ENCODE measurements at places on chromosomes 2 and 18. TPM values are rescaled to one million over a fixed set of nuclear protein-coding genes. Genes with fewer than 3 reads are reported as not detected.

GRCh38 chr2:44295633-44296359 lies 20.5 kb downstream of the SLC3A1 start:
- no peak for DNase-seq
- peaks cover 25% of the 10 kb centered on the region for H3K4me1 ChIP-seq
- H3K4me3 ChIP-seq, result no peak overlapping the region
- H3K36me3 ChIP-seq, result peaks cover 10% of the 10 kb centered on the region
- H3K27me3 ChIP-seq, result no peaks in the 10 kb centered on the region

- H3K4me3 ChIP-seq, result no peak overlapping the region
- no peak for DNase-seq
- H3K27me3 ChIP-seq, result no peaks in the 10 kb centered on the region
- no peak overlapping the region for H3K27ac ChIP-seq
Measured at GRCh38 chr2:146806364-146807005, 1038.3 kb upstream of the ACVR2A start.

GRCh38 chr2:60569680-60570111 lies 16.2 kb upstream of the BCL11A start:
- H3K27ac ChIP-seq, result no peak overlapping the region
- H3K4me1 ChIP-seq, result no peaks in the 10 kb centered on the region
- H3K36me3 ChIP-seq, result no peaks in the 10 kb centered on the region
- H3K4me3 ChIP-seq, result no peak overlapping the region
- peaks cover 35% of the 10 kb centered on the region for H3K27me3 ChIP-seq

DNA sequence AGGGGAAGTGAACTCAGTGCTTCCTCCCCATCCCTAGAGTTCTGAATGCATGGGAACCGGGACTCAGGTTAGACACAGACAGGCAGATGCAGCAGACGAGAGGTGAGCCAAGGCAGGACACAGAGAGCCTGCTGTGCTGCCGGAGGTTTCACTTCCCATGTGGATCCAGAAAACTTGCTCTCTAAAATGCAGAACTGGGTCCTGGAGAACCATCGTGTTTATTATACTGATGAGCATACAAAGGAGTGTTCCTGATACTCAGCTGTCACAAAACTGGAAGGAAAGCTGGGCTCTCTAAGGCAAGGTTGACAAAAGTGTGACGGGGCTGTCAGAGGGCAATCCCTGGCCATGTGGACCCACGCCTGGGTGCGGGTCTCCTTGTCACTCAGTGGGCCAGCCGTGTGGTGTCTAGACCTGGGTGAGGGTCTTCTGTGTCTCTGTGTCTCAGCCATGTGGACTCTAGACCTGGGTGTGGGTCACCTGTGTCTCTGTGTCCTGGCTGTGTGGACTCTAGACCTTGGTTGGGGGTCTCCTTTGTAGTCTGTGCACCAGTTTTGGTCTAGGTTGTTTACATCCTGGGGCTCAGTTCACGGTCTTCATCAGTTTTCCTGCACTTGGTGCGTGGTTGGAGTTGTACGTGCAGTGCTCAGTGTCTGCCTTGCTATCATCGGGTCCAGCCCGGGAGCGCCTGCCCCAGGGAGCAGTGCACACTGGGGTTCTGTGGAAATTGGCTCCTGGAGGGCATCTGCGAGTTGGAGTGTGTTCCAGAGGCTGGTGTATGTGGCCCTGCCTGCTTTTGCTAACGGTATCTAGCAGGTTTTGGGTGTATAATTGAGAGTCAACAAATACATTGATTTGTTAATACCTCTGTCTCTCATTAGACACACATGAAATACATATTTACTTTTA lies 141.1 kb downstream of the ATP9B start:
- H3K36me3 ChIP-seq, result no peaks in the 10 kb centered on the region
- H3K4me1 ChIP-seq, result no peaks in the 10 kb centered on the region
- H3K27ac ChIP-seq, result no peak overlapping the region
- no peaks in the 10 kb centered on the region for H3K27me3 ChIP-seq

DNA sequence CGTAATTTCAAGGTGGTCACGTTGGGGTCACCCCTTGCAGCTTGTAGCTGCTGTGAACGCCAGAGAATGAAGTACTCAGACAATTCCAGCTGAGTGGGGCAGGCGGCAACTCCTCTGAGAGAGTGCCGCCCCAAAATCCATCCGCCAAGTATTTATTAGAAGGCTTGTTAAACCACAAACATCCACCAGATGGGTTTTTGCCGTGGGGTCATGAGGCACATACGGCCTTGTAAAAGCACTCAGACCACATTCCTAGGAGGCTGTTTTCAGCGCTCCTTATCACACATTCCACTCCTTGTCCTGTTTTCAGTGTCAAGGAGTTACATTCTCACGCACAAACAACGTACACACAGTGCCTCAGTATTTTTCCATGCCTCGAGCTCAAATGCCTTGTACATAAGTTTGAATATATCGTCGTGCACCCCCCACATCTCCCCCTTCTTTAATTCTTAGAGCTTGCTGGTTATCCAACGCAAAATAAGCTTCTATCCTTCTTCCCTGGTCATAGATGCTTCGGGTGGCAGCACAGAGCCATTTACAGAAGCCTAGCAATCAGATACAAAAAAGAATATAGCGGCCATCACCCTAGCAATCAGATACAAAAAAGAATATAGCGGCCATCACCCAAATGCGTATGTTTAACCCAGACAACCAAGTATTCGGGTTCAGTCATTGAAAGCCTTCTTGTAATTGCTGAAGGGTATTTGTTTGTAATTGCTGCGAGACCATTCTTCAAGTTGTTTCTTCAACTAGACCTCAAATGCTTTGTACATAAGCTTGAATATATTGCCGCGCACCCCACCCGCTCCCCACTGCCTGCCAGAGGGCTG lies 7.3 kb downstream of the ALPP start:
- H3K36me3 ChIP-seq, result no peaks in the 10 kb centered on the region
- peaks cover 20% of the 10 kb centered on the region for H3K4me1 ChIP-seq
- H3K4me3 ChIP-seq, result peak overlapping the region; percentile 61
- peaks cover 50% of the 10 kb centered on the region for H3K27me3 ChIP-seq
- peak; percentile 64 for DNase-seq

DNA sequence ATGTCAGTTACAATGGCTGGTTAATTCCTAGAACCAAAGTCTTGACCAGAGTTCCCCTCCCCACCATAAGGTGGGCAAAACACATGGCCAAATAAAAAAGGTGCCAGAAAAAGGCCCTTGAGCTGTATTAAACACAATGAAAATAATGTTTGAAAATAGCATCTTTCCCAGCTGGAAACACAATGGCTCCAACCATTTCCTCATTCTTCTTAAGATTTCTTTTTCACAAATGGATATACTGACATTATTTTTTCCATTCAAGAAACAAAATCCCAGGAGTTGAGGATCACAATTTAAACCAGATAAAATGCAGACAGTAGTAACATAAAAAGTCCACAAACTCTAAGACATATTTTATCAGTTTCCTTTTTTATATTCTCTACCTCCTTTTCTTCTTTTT lies 143.8 kb downstream of the EXOC6B start:
- H3K4me3 ChIP-seq, result no peak overlapping the region
- DNase-seq, result no peak
- H3K36me3 ChIP-seq, result no peaks in the 10 kb centered on the region

DNA sequence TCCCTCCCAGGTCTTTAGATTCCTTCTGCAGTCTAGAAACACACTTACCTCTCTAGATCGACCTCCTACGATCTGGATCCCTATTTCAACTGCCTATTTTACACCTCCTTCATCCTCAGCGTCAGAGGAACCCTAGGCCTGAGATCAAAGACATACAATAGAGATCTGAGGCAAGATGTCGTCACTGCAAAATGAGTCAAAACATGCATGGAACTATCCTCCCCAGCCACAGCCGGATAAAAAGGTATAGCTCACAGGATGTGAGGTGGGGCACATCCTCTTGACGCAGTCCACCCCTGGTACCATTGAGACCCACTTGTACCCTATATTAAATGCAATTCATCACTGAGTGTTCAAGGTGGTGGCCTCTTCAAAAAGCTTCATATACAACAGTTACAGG lies 63.7 kb upstream of the DNAJC10 start:
- H3K36me3 ChIP-seq, result no peaks in the 10 kb centered on the region
- DNase-seq, result no peak
- H3K27ac ChIP-seq, result no peak overlapping the region
- H3K27me3 ChIP-seq, result no peaks in the 10 kb centered on the region
- H3K4me3 ChIP-seq, result no peak overlapping the region
- H3K4me1 ChIP-seq, result no peaks in the 10 kb centered on the region

The EFR3B gene
- total RNA-seq, result 0.10 TPM

The IL1RL1 gene
- not detected for total RNA-seq

The ZNF396 gene
- total RNA-seq, result 2.7 TPM

Measured in Calu3 (cell line).